Renal cortex interstitium (tissue), 15 donors: ENCODE measurements at places on chromosomes 2 and 18. TPM values are rescaled to one million over a fixed set of nuclear protein-coding genes. Genes with fewer than 3 reads are reported as not detected.

DNA sequence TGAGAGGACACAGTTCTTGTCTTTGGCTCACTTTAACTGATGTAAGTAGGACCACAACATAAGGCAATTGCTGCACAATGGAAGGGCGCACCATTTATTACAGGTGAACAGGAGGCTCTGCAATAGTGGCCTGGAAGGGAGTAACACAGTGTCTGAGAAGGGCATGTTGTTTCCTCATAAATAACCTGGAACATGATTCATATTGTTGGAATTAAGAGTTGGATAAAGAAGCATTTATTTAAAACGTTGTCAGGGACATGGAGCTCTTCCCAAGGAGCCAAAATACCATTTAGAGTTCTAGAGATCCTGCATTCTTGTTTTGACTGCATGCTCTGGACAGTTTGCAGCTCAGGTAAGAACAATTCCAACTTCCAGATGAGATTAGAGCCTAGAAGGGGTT is 110.4 kb downstream of the PLCL1 start:
- DNase-seq: no peak

- no peak for DNase-seq
These were observed 63.5 kb downstream of the PTPN2 start for GRCh38 chr18:12820506-12820905.

GRCh38 chr2:99694331-99694730 is 204.5 kb upstream of the REV1 start:
- DNase-seq: no peak

DNA sequence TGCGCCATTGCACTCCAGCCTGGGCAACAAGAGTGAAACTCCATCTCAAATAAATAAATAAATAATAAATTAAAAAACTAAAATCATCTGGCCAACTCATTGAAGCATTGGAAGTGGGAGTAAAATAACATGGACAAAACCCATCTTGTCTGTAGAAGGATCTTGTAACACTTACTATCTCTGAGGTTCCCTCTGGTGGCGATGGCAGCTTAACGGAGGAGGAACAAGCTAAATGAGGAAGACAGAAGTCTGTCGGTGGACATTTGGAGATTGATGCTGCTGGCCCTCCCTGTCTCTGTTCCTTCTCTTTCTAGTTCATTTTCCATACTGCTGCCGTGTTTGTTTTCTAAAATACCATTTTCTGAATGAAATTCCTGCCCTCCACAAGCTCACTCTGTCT is 43.4 kb downstream of the ZCCHC2 start:
- no peak for DNase-seq

- DNase-seq: no peak
These were observed 23.4 kb upstream of the TANK start for GRCh38 chr2:161136696-161137324.

GRCh38 chr2:140918426-140918825 is 1212.4 kb downstream of the LRP1B start:
- no peak for DNase-seq

CCDC138 gene
- polyA plus RNA-seq: 15.5 TPM

- DNase-seq: no peak
These were observed 57.6 kb downstream of the TPGS2 start for GRCh38 chr18:36771245-36771644.

GRCh38 chr18:2985628-2986027 is 27.3 kb downstream of the LPIN2 start:
- no peak for DNase-seq

- no peak for DNase-seq
These were observed 515.4 kb upstream of the RAB6C start for GRCh38 chr2:129464036-129464435.

RGPD3 gene
- polyA plus RNA-seq: 0.25 TPM

DNA sequence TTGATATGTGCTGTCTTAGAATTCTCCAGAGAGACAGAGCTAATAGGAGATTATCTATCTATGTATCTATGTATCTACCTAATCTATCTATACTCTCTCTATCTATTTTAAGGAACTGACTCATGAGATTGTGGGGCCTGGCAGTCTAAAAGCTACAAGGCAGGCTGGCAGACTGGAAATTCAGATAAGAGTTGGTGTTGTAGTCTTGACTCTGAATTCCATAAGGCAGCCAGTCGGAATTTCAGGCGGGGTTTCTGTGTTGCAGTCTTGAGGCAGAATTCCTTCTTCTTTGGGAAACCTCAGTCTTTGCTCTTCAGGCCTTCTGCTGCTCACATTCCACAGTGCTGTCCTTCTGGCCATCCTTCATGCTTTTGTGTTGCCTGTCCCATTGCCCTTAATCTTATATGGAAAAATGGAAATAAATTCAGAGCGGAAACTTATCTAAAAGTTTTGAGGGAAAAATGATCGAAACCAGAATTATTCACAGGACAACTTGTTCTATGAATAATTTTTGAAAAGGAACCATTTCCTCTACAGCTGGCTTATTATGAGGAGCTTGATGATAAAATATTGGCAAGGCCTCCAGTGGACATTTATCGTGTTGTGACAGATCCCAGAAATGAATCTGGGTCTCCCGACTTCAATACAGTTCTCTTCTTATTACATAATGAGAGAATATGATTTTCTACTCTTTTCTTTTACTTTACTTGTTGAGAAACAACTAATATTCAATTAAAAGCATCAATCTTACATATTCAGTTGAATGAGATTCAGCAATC is 10.8 kb downstream of the IL1RL1 start:
- DNase-seq: no peak

- peak; percentile 32 for DNase-seq
These were observed 1.0 kb downstream of the LIMS1 start for GRCh38 chr2:108535357-108535631.

DNA sequence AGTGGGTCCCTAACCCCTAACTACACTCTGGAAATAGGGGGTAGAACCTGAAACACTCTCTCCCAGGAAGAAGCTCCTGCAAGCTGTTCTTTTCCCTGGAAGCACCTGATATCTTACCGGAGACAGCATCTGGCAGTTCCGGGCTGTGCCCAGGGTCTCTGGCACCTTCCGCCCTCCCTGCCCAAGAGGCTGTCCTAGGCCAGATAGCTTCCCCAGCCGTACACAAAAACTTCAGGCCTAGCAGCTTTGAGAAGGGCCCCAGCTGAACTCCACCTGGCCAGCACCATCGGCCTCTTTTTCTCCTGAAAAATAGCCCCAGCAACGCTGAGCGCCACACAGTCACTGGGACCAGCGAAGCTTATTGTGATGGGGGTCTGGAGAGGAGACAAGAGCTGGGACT is 9.7 kb downstream of the OSR1 start:
- DNase-seq: no peak

- no peak for DNase-seq
These were observed 307.4 kb upstream of the KLHL29 start for GRCh38 chr2:23077596-23077995.

DNA sequence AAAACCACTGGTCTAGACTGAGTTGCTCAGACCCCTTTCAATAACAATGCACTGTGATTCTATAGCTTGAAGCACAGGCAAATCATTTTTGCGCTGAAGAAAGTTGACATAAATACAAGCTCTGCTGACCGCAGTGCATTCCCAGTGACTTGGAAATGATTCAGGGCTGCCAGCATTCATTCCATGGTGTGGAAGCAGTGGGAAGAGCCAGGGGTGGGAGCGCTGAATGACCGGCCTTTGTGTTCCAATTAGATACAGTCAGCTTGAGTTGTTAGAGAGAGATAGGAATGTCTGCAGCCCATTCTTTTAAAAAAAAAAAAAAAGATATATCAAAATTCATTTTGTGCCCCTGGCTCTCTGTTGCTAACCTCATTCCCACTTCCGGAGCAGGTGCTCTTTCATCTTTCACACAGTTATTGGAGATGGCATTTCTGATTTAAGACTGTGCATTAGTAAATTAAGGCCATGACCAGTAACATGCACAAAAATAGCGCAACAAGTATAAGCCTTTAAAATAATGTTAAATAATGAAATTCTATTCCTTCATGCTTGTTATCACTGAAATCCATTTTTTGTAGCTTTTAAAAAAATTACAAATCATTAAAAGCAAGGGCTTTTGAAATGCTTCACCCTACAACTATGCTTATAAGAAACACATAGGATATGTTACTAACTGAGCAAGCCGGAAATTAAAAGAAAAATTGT is 59.4 kb upstream of the CTLA4 start:
- DNase-seq: no peak

GRCh38 chr2:13006829-13007717 is 290.3 kb downstream of the TRIB2 start:
- peak; percentile 61 for DNase-seq

DNA sequence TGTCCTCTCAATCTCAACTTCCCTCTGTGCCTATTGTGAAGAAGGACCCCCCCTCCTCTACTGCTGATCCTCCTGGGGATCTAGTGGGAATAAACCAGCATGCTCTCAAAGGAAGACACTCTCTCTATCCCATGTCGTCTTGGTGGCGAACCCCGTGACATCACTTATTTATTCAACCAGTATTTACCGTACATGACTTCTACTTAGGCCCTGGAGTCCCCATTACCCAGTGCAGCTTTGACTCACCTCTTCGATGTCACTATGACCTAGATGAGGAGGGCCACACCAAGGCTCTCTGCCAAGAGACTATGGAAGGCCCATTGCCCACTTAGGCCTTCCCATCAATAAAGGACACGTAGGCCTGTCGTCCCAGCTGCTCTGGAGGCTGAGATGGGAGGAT is 16.7 kb downstream of the ASPRV1 start:
- no peak for DNase-seq

- no peak for DNase-seq
These were observed 71.9 kb downstream of the TNP1 start for GRCh38 chr2:216787851-216788540.

FEV gene
- polyA plus RNA-seq: not detected

DNA sequence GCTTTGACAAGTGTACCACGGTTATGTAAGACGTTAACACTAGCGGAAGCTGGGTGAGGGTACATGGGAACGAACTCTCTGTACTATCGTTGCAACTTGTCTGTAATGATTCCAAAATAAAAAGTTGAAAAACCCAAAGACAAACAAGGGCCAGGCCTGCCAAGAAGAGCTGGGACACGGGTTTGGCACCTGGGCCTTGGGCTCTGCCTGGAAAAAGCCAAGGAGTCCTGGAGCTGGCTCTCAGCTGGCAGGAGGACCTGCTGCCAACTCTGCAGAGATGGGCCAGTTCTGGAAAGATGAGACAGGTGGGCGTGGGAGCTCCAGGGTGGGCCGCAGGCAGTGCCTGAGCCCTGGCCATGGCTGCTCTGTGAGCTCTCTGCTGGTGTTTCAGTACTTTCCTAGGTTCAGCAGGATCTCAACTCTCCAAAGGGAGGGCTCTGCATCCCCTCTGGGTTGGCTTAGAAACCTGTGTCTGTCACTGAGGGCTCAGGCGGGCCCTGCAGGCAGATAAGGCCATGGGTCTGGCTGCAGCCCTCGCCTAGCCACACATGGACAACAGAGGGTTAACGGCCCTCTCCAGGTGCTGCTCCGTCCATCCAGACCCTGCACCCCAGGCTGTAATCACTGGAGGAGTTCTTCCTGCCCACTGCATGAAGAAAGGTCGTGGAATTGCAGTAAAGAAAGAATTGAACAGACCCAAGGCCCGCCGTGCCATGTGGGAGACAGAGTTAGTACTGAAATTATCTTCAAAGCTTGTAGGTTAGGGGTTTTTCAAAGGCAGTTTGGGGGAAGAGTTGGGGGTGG is 89.9 kb downstream of the RHOB start:
- DNase-seq: no peak

GATA6 gene
- 9.9 TPM for polyA plus RNA-seq

- no peak for DNase-seq
These were observed 7.7 kb upstream of the SP100 start for GRCh38 chr2:230408244-230408842.

DYNAP gene
- polyA plus RNA-seq: not detected

DNA sequence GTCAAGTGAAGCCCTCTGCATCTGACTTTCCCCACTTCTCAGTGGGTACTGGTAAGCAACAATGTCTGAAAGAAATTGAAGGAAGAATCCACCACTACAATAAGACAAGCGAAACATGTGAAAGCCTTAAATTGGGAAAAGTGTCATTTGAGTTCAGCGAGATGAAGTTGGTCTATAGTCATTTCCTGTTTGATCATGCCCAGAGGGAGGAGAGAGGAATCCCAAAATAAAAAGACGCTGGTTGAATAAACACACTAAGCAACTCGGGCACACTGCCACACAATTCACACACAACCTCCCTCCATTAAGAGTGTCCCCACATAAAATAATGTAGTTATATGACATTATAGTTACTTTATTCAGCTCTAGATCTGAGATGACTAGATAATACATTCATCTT is 166.1 kb downstream of the CBLN2 start:
- no peak for DNase-seq

DNA sequence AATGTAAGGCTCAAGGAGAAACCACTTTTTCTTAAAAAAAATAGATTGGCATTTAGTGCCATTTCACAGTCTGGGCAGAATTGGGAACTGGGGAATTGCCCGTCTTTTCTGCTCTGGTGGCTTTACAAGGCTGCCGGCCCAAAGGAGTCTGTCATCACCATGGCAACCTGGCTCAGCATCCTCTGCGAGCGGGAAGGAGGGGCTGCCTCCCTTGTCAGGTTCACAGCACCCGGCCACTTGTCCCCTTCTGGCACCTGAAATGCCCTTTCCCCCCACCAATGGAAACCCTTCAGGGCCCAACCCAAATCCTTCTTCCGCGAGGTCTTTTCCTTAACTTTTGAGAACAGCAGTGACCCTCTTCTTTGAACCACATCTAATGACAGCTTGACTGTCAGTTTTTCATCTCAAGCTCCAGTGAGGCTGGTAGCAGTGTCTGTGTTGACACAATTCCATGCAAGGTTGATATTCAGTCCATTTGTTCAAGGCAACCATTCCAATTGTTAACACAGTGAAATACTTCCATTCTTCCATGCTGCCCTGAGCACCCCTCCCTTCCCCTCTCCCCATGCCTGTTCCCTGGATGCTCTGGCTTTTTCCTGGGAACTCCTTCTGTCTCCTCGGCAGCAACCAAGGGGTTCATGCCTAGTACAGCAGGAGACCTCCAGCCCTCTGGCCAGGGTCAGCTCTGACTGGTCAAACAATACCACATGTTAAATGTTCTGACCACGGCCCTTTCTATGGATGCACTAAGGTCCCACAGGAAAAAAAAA is 79.6 kb downstream of the DNER start:
- no peak for DNase-seq

GRCh38 chr18:63311118-63312018 is 8.2 kb downstream of the BCL2 start:
- DNase-seq: no peak

- no peak for DNase-seq
These were observed 80.2 kb downstream of the COL6A3 start for GRCh38 chr2:237333748-237334147.
